GM10248 (cell line): ENCODE measurements at places on chromosomes 5 and 9.

GRCh38 chr5:8500426-8500825 lies 631.5 kb downstream of the MTRR start:
- no peak for DNase-seq

GRCh38 chr9:95213117-95213516 lies 104.4 kb downstream of the FANCC start:
- DNase-seq, result no peak

DNA sequence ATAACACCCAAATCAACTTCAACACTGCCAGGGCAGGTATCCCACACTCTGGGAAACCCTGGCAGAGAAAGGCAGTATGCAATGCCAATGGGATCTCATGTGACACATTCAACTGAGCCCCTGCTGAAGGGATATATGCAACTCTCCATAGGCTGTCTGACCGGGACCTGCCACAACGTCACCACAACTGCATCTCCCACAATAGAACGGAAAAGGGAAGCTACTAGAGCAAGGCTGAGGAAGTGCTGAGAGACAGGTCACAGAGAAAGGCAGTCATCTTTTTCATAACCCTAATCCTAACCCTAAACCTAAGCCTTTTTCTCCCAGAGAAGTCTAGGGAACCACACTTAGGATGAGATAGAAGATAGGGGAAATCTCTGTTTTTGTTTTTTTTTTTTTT lies 345.9 kb upstream of the CD180 start:
- DNase-seq, result no peak

DNA sequence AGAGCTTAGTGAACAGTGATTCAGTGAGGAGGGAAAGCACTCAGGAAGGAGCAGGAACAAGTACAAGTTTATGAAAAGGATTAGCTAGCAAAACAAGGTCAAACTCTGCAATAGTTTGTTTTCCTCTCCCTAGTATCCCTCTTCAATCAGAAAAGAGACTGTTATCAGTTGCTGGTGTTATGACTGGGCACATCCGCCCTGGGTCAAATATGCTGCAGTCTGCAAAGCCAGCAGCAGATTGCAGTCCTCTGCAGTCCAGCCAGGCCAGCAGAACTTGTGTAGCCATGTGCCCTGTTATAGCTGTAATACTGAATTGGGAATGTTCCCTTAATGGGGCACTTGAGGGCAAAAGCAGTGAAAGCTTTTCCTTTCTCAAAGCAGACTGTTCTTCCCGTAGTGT lies 12.0 kb downstream of the PCDHAC2 start:
- DNase-seq, result no peak

DNA sequence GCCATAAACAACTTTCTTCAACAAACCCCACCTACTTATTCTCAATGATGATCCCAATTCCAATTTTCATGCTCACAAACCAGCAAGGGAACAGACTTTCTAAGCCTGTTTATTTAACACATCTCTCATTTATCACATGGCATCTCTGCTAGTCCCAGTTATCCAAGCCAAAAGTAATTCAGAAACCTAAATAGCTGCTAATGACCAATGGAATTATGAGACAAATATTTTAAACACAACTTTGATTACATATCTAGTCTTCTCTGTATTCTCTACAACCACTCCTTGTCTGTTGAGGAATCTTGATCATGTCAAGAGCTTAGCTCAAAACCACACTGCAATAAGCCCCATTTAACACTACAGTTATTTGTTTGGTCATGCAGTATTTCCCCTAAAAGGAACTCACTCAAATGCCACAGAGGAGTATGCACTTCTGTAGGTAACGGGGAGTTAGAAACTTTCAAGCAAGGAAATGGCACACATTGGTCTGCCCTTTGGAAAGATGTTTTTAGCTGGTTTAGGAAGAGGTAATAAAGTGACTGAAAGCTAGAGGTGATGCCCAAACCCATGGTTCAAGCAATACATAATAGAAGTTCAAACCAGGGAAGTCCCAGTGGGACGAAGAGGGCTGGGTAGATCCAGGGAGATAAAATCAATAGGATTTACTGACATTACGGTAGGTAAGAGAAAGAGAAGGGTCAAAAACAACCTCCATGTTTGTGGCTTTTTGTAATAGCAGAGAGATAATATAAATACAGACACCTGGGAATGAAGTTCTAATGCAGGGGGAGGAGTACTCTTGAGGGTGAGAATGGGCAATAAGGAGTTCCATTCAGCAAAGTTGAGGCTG lies 42.1 kb upstream of the HTR4 start:
- DNase-seq, result no peak

DNA sequence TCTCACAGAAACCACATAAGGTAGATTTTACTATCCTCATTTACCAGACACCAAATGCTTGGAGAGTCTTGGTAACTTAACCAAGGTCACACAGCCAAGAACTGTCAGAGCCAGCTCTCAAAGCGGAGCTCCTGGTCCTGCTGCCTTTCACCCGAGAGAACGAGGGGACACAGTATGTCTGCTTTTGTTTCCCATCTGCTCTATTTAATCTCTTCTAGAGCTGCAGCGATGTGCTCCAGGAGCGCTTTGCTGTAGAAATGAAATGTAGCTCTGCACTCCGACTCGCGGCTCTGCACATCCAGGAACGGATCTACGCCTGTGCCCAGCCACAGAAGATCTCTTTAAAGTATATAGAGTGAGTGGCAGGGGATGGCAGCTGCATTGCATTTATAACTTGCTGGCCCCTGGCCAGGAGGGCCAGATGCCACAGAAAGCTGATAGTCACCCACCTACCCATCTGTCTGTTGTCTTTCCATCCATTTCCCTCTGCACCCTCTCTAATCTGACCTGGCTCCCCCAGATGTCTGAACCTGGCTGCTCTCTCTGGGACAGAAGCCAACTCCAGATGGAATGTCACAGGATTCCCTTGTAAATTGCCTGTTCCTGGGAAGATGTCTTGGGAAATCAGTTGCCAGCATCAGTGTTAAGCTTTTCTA lies 21.4 kb upstream of the TRMT10B start:
- no peak for DNase-seq

DNA sequence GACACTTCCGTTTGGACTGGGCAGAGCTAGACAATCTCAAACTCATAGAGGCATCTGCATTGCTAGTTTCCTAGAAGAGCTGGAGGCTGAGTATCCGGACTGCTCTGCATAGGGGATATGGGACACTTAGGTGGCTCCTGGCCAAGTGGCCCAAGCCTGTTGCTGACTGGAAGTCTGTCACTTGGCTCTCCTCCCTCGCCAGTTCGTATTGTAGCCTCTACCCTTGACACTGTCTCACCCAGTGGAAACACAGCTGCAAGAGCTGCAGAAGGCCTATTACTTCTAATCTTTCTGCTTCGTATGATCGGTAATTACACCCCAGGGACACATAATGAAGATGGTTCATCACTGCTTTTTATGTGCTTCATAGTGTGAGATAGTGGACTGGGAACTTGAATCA lies 34.7 kb downstream of the ITGA1 start:
- DNase-seq, result no peak

DNA sequence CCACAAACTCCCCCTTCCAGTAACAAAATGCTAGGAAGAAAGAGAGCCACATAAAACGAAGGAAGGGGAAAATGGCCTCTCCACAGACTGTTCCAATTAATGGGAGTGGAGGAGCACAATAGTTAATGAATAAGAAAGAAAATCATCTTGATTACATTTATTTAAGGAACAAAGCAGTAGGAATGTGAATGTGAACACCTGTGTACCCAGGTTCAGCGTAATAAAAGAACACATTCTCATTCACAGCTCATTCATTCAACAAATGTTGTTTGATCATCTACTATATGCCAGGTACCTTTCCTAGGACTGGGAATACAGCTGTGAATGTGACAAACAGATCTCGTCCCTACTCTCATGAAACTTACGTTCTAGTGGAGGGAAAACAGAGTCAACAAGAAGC lies 35.7 kb downstream of the SIL1 start:
- no peak for DNase-seq

- no peak for DNase-seq
Observed at GRCh38 chr5:96293966-96294883, 138.8 kb downstream of the PCSK1 start.

DNA sequence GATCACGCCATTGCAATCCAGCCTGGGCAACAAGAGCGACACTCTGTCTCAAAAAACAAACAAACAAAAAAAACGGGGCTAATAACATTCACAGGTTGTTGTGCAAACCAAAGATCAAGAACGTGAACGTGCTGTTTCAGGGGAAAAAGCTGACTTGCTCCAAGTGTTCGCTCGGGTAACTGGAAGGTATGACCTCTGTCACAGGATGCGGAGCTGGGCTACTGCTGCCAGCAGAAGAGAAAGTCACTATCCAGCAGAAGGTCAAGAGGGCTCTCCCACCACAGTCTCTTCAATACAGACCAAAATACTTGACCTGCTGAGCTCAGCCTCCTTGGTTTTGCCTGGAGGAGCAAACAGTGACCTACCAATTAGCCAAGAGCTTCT lies 59.7 kb downstream of the ABCA1 start:
- DNase-seq, result no peak

GRCh38 chr5:17315710-17316221 lies 98.3 kb downstream of the BASP1 start:
- no peak for DNase-seq

DNA sequence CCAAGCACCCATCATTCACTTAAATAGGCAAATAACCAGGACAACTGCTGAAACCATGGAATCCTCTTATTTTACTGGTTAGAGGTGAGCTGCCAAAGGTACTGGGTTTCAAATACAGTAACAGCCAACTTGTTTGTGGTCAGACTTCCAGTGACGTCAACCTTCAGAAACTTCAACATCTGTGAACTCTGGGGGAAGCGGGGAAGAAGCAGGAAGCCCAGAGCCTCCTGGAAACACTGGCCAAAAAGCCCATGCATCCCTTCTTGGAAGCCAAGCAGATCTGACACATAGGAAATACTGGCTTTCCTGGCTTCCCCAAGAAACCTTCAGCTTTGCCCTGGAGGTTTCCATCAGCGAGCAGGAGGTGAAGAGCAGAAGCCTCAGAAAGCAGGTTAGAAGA lies 4.9 kb upstream of the FRRS1L start:
- no peak for DNase-seq

DNA sequence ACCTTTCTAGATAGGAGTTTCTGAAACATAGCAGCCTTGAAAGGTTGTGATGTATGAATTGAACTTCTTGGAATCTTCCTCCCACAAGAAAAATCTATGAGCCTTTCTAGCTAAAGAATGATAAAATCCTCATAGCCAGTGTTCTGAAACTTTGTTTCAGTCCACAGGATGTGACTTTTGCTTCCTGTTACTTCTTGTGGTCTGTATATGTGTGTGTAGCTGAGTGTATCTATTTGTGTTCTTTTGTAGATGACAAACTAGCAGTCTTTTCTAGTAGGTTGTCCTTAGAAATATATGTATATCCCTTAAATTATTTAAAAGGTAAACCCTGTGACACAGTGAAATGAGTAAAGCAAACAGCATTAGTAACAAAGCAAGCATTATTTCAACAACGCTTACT lies 188.8 kb downstream of the MRPS30 start:
- no peak for DNase-seq

- peak; percentile 69 for DNase-seq
Observed at GRCh38 chr9:97468658-97469448, 32.6 kb upstream of the TMOD1 start.

DNA sequence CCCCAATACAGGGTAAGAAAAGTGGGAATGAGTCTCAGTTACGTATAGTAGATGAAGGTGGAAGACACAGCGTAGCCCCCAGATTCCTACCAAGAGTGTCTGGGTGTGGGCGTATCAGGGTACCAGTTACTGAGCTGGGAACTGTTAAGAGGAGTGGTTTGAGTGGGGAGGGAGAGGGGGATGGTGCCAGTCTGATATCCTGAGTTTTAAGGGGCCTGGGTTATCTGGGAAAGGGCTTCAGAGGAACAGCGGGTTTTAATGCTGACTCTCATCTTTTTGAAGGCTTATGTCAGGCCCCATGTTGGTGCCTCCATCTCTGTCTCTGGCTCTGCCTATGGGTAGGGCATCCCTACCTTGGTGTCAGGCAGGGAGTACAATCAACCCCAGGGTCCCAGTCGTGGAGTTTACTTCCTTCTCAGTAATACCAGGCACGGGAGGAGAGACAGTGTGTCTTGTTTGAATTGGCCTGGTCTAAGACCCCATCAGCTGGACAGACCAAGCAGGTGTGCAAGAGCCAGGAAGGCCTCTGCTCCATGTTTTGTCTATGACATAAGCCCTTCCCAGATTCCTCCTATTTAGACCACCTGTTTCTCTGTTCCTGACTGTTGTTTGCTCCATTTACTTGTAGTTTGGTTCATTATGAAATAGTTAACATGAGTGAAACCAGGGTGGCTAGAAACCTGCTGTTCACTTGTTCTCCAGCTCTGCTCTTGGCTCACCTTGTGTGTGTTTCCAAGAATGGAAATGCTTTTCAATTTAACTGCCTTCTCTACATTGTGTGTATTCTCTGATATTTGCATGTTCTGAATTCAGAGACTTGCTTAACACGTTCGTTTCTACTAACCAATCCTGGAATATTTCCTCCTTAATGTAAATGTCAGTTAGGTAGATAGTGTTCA lies 125.6 kb downstream of the DAB2IP start:
- no peak for DNase-seq

DNA sequence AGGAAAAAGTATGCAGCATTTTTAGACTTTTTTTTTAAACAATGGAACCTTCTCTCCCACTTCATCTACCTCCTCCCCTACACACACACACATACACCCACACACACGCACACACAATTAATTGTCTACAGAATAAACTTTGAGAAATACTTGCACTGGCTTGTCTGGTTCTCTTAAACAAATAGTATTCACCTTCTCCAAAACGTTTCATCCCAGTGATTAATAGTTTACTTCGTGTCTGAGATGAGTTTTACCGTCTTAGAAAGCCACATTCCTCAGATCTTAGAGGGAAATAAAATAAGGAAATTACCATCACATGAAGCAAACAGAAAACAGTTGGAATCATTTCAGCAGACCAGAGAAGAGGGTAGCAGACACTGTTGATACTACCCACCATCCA lies 570.6 kb upstream of the CLINT1 start:
- DNase-seq, result no peak

DNA sequence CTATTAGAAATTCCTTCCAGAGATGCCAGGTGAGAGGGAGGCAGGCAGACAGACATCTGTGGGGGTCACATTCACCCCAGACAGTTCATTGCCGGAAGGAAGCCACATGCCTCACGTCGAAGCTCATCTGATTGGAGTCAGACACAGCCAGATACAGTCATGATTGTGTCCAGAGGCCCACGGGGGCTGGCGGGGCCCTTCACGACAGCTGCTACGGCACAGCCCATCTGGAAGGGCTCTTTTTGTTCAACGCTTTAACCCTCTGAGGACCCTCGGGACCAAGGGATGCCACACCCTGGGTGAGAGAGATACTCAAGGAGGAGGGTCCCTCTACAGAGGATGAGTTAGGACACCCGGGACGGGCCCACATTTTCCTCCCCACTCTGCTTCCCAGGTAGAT lies 31.9 kb upstream of the GABRP start:
- no peak for DNase-seq

DNA sequence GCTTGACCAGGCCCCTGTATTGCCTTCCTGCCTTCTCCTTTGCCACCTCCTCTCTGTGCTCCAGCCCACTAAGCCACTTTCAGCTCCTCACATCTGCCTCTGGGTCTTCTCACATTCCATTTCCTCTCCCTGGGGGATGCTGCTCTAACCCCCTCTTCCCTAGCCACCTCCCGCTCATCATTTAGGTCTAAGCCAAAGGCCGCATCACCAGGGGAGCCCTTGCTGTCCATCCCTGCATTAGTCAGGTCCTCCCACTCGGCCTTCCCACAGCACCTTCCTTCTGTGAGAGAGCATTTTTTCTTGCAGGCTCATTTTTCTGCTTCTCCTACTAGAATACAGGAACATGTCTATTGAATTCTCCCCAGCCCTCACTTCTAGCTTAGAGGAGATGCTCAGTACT lies 72.6 kb upstream of the GALNT10 start:
- no peak for DNase-seq

GRCh38 chr9:34503406-34503805 lies 19.4 kb downstream of the ENHO start:
- no peak for DNase-seq
